ENCODE measurements at places on chromosomes 3 and 15. TPM values are rescaled to one million over a fixed set of nuclear protein-coding genes. Genes with fewer than 3 reads are reported as not detected.

GRCh38 chr15:61871926-61872522, 188.2 kb downstream of the VPS13C start:
- peaks cover 12% of the 10 kb centered on the region for H3K36me3 ChIP-seq
- H3K27me3 ChIP-seq, result no peaks in the 10 kb centered on the region
- no peak overlapping the region for H3K4me3 ChIP-seq
- no peaks in the 10 kb centered on the region for H3K4me1 ChIP-seq

DNA sequence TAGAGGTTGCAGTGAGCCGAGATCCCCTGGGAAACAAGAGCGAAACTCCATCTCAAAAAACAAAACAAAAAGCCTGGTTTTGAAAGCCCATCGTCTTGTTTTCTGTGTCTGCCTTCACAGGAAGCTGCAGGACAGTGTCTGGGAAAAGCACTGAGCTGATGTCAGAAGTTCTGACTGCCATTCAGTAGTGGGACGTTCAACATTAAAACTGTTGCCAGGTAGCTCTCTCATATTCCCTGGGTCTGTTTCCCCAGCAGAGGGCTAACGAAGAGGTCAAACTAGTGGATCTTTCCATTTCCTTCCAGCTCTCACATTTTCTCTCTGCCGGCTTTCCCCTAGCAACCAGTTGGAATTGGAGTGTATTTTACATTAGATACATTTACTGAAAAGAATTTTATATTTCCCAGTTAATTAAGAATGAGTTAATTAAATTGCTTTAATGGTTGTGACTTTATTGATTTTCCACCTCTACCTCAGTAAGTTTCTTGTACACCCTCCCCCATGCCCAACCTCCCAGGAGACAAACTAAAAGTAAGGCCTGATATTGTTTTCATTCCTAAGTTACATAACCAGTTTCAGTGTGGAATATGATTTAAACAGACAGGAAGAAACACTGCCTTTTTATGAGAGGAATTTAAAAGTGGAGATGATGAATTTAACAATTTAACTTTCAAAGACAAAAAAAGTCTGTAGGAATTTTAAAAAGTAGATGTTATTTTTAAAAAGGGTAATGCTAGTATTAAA, 29.9 kb downstream of the RCN2 start:
- no peaks in the 10 kb centered on the region for H3K36me3 ChIP-seq
- H3K27ac ChIP-seq, result no peak overlapping the region
- H3K4me1 ChIP-seq, result no peaks in the 10 kb centered on the region

GRCh38 chr15:64430000-64430735, 30.2 kb upstream of the ZNF609 start:
- peaks cover 22% of the 10 kb centered on the region for H3K4me1 ChIP-seq
- H3K36me3 ChIP-seq, result peaks cover 4% of the 10 kb centered on the region
- no peak overlapping the region for H3K4me3 ChIP-seq

GRCh38 chr3:72977060-72977808, 19.4 kb upstream of the PPP4R2 start:
- no peaks in the 10 kb centered on the region for H3K27me3 ChIP-seq
- H3K4me3 ChIP-seq, result no peak overlapping the region
- H3K4me1 ChIP-seq, result no peaks in the 10 kb centered on the region
- no peaks in the 10 kb centered on the region for H3K36me3 ChIP-seq

- H3K27me3 ChIP-seq, result no peaks in the 10 kb centered on the region
- H3K36me3 ChIP-seq, result no peaks in the 10 kb centered on the region
- DNase-seq, result no peak
- no peaks in the 10 kb centered on the region for H3K4me1 ChIP-seq
- no peak overlapping the region for H3K27ac ChIP-seq
These were observed 13.2 kb upstream of the TEX9 start for GRCh38 chr15:56351957-56352506.

GRCh38 chr3:84209474-84209873, 749.3 kb upstream of the CADM2 start:
- H3K27ac ChIP-seq, result no peak overlapping the region
- H3K4me3 ChIP-seq, result no peak overlapping the region
- no peaks in the 10 kb centered on the region for H3K36me3 ChIP-seq
- H3K4me1 ChIP-seq, result no peaks in the 10 kb centered on the region

DNA sequence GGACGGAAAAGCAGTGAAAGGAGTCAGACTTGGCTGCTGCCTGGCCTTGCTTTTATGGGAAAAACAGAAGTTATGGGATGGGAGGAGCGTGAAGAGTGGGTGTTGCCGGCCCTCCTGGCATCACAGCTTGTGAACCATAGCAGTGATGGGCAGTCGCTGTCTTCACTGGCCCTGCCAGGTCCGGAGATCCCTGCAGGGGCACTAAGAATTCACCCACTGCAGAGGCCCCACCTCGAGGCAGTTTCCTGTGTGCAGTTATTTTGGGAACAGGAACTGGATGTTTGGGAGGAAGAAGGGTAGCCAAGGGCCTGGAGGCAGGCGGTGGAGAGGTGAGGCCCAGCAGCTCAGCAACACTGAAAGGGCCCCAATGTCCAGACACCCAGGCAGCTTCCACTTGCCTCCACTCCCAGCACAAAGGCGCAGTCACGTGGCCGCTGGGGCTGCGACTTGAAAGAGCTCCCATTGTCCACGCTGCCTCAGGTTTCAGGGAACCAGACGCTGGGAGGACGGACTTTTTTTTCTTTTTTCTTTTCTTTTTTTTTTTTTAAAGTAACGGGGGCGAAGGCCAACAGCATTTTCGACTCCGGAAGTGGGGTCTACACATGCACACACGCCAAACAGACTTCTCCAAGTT, 255.6 kb downstream of the ZNF621 start:
- no peaks in the 10 kb centered on the region for H3K36me3 ChIP-seq
- H3K27ac ChIP-seq, result peak overlapping the region; percentile 66
- no peaks in the 10 kb centered on the region for H3K27me3 ChIP-seq
- DNase-seq, result peak; percentile 72
- H3K4me3 ChIP-seq, result no peak overlapping the region

GRCh38 chr3:64291345-64291744, 66.1 kb upstream of the PRICKLE2 start:
- no peaks in the 10 kb centered on the region for H3K36me3 ChIP-seq
- H3K4me1 ChIP-seq, result no peaks in the 10 kb centered on the region
- no peaks in the 10 kb centered on the region for H3K27me3 ChIP-seq
- no peak overlapping the region for H3K4me3 ChIP-seq
- H3K27ac ChIP-seq, result no peak overlapping the region

DNA sequence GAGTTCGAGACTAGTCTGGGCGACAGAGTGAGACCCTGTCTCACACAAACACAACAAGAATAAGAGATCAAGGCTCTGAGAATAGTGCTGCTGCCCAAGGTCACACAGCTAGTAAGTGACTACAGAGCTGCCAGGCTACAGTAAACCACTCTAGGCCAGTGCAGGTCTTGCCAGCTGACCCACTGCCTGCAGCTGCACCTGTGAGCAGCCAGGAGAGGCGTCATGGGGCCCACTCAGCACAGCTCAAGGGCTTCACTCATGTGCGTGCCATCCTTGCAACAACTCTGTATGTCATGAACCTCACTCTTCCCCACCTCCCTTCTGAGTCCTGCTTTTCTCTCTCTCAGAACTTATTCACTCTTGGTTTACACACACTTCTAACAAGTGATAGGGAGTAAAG, 176.7 kb downstream of the SMAD6 start:
- no peaks in the 10 kb centered on the region for H3K36me3 ChIP-seq
- H3K4me1 ChIP-seq, result peaks cover 7% of the 10 kb centered on the region
- no peaks in the 10 kb centered on the region for H3K27me3 ChIP-seq
- H3K27ac ChIP-seq, result no peak overlapping the region
- DNase-seq, result no peak

GRCh38 chr15:85963262-85963760, 116.4 kb upstream of the AGBL1 start:
- H3K4me1 ChIP-seq, result no peaks in the 10 kb centered on the region
- DNase-seq, result no peak
- no peaks in the 10 kb centered on the region for H3K27me3 ChIP-seq
- no peak overlapping the region for H3K4me3 ChIP-seq
- no peaks in the 10 kb centered on the region for H3K36me3 ChIP-seq

- H3K4me1 ChIP-seq, result peaks cover 9% of the 10 kb centered on the region
- no peak overlapping the region for H3K4me3 ChIP-seq
- peaks cover 1% of the 10 kb centered on the region for H3K36me3 ChIP-seq
- no peak overlapping the region for H3K27ac ChIP-seq
- no peaks in the 10 kb centered on the region for H3K27me3 ChIP-seq
- DNase-seq, result no peak
These were observed 54.2 kb upstream of the RPL32 start for GRCh38 chr3:12895391-12896062.

DNA sequence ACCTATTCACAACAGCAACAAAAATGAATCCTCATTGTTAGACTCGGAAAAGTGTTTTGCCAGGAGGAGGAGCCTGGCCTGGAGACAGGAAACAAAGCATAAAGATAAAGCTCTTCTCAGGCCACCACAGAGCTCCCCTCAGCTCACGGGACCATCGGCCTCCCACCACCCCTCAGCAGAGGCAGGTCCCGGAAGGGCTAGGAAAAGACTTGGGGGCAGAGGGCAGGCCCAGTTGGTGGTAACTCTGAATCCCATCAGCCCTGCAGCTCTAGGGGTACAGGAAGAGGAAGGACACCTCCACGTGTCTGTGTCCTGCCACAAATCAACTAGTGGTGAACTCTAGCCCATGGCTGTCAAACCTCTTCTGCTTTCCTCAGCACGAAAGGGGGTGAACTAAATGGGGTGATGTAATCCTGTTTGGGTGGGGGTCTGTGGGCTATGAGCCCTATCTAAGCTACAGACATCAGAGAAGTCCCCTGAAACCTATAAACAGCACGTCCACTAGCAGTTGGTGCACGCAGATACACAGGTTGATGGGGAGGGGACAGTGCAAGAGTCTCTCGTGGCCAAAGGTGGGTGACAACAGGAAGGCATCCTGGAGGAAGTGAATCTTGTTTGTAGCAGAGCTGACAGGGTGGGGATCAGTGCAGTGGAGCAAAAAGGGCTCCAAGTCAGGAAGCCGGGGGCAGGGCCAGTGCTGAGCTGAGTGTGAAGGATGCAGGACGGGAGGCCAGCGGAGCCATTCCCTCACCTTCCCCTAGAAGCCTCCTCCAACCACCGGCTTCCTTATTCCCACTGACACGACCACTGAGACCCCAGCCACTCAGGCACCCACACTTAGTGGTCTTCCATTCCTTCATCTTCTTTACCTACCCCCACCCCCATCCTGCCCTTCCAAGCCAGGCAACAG, 111.1 kb upstream of the HACD2 start:
- DNase-seq, result peak; percentile 70
- no peak overlapping the region for H3K4me3 ChIP-seq
- no peaks in the 10 kb centered on the region for H3K27me3 ChIP-seq
- H3K27ac ChIP-seq, result no peak overlapping the region
- H3K4me1 ChIP-seq, result peaks cover 81% of the 10 kb centered on the region

AQR gene
- polyA plus RNA-seq, result 9.2 TPM

ZNF80 gene
- polyA plus RNA-seq, result 0.05 TPM

SLCO2A1 gene
- 27.8 TPM for polyA plus RNA-seq

PLSCR5 gene
- not detected for polyA plus RNA-seq

SERPINI1 gene
- 3.3 TPM for polyA plus RNA-seq

TMEM158 gene
- polyA plus RNA-seq, result 1.1 TPM

TTLL13 gene
- polyA plus RNA-seq, result 0.12 TPM

Data from lung (tissue), 17 donors.